ENCODE measurements at places on chromosomes 7 and 10.

DNA sequence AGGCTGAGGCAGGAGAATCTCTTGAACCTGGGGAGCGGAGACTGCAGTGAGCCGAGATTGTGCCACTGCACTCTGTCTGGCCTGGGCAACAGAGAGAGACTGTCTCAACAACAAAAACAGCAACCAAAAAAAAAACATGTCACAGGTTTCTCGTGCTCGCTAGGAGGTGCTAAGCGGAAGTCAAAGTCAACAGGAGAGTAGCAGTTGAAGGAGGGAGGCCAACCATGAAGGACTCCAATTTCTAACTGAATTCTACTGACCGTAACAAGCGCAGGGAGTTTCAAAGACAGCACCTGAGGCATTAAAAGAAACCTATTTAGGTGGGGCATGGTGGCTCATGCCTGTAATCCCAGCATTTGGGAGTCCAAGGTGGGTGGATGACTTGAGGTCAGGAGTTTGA, 19.4 kb downstream of the KIN start:
- no peak for DNase-seq

- no peak for DNase-seq
Measured at GRCh38 chr7:105496521-105496920, 25.6 kb downstream of the PUS7 start.

- no peak for DNase-seq
Measured at GRCh38 chr7:80764132-80764531, 125.7 kb downstream of the CD36 start.

DNA sequence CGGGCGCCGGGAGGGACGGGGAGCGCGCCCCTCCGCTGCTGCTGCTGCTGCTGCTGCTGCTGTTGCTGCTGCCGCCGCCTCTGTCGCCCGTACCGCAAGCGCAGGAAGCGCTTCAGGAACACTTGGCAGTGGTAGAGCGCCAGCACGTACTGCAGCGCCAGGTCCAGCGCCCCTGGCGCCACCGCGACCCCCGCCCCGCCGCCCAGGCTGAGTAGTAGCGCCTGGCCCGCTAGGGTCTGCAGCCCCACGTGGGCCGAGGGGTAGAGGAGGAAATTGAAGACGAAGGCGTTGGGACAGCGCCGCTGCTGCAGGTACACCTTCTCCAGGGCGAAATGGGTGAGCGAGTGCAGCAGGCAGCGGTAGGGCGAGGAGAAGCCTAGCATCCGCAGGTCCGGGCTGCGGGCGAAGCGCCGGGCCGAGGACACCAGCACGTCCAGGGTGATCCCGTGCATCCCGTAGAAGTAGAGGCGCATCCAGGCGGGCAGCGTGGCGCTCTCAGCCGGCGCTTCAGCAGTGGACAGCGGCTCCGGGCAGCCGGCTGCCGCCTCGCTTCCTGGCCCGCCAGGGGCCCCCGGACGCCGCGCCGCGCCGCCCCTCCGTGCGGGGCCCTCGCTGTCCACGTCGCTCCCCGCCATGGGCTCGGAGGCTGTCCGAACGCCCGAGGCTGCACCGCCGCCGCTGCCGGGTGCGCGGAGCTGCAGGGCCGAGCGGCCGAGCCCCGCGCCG, at the start of gene TMEM229A:
TMEM229A (minus strand) TSS at position 699 of the 726 bp plus-strand sequence; CDS start at position 635, 64 bp downstream.
- no peak for DNase-seq

- DNase-seq, result no peak
Measured at GRCh38 chr10:86594535-86594934, 59.8 kb upstream of the OPN4 start.

- no peak for DNase-seq
Measured at GRCh38 chr10:19577381-19577780, 238.9 kb upstream of the PLXDC2 start.

DNA sequence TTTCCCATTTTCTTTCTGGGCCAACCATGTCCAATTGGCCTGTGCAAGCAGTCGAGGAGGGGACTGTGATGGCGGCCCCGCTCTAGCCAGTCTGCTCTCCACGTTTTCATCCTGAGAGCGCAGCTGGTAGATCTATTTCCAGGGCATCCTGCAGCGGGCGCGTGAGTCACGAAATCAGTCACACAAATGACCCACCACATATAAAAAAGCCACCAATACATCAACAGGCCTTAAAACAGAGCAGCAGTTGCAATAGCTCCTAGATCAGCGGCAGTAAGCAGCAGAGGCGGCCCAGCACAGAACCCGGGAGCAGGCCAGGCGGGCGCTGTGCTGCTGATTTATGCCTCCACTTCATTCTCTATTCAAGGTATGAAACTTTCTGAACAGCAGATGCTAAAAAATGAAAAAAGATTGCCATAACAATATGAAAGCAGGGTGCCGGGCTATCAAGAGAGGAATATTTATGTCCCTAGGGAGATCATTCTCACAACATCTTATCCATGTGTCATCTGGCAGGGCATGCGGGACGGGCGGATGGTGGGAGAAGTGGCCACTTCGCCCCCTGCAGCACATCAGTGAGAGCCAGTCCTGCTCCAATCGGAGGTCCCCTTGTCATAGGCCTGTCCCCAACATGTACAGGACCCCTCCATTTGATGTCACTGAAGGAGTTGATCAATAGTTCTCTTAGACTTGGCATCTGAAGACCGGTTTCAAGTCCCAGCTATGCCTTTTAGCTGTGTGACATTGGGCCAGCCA, 98.0 kb upstream of the GPR26 start:
- DNase-seq, result no peak

Measured in hypothalamus (tissue), 51 donors.